ENCODE measurements at places on chromosomes 6 and 20.

GRCh38 chr6:27791182-27791943 lies 120.8 kb downstream of the OR2B2 start:
- DNase-seq: peak; percentile 83

GRCh38 chr20:43681468-43681942 lies 14.6 kb downstream of the MYBL2 start:
- DNase-seq: no peak

DNA sequence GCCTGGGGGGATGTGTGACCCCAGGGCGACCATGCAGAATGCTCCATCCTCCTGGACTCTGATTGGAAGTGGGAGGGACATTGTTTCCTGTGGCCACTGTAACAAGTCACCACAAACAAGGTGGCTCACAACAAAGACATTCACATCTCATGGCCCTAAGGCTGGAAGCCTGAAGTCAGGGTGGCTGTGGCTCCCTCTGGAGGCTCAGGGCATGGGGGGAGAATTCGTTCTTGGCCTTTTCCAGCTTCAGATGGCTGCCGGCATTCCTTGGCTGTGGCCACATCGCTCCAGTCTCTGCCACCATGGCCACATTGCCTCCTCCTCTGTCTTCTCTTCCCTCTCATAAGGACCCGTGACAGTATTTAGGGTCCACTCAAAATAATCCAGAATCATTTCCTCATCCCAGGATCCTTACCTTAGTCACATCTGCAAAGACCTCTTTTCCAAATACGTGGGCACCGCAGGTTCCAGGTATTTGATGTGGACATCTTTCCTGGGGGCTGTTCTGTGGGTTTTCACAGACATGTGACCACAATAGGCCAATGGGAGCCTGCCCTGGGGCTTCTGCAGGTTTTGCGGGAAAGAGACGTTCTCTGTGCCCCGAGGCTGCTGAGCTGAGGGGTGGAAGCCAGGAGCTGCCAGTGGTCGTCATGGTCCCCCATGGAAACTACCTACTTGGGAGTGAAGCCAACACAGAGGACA lies 249.3 kb downstream of the PREX1 start:
- DNase-seq: no peak

DNA sequence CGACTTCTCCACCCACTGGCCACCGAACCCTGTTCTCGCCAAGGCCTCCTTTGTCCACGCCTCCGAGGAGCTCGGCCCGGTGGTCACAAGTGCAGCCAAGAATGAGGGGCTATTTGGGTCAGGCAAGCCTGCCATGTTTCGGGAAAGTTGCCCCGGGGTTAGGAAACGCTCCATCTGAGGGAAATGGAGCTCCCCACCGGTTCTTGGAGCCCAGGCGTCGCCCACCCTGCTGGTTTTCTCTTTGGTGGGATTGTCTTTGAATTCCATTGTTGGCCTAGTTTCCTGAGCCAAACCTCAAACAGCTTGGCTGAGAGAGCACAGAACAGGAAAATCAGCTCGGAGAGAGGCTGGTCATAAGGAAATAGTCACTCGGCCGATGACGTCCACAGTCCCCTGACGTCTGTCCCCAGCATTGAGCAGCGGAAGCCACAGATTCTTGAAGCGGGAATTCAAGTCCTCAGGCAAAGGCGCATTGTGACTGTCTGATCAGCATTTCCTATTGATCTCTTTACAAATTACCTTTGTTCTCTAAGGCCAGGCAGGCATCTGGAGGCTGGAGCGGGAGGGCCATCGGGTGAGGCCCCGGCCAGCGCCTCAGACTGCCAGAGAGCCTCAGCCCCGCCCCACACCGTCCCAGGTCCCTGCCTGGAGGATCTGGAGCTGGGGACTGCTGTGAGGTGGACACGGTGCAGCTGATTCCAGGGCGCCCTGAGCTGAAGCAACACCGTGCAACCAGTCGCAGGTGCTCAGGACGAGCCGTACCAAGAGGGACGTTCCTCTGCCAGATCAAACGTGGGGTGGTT lies 138.6 kb downstream of the DLL1 start:
- DNase-seq: no peak

- no peak for DNase-seq
Observed at GRCh38 chr20:32441638-32442037, 83.5 kb downstream of the ASXL1 start.

DNA sequence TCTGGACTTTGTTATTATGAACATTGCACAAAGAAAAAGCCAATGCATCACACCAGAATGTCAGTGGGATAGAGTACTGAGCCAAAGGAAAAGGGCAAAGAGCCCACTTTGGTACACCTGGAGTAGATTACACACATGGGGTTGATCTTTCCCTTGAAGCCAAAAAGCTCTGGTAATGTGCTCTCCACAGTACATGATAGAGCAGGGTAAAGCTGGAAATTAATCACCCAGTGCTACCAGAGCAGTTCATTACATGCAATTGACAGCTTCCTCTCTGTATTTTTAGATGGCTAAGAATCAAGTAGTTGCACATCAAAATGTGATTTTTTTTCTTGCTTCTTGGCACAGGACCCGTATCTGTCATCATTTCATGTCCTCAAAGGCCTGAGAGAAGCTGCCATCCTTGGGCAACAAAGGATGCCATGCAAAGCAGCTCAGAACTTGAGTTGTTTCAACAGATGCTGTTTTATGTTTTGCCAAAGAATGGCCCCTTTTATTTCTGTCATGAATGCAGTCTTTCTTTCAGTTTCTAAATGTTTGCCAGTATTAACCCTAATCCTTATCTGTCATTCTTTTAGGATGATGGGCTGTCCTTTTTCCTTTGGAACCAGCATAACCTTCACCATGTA lies 88.1 kb downstream of the HDGFL1 start:
- peak; percentile 21 for DNase-seq

- DNase-seq: no peak
Observed at GRCh38 chr20:53409447-53409717, 184.3 kb downstream of the ZNF217 start.

GRCh38 chr6:118263921-118264486 lies 284.1 kb upstream of the PLN start:
- DNase-seq: peak; percentile 58

DNA sequence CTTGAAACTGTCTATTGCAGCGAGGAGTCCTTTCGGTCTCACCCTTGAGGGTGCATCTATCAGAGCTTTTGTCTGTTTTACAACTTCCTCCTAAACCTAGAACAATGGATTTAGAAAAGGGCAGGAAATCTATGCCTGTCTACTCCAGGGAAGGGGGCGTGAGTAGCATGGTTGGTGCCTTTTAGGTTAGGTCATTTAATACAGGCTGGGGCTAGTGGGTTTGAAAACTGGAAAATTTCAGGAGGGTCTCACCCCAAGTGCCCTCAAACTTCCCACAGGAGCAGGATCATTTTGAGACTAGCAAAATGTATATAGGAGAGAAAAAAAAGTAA lies 33.5 kb upstream of the BMP6 start:
- DNase-seq: no peak

DNA sequence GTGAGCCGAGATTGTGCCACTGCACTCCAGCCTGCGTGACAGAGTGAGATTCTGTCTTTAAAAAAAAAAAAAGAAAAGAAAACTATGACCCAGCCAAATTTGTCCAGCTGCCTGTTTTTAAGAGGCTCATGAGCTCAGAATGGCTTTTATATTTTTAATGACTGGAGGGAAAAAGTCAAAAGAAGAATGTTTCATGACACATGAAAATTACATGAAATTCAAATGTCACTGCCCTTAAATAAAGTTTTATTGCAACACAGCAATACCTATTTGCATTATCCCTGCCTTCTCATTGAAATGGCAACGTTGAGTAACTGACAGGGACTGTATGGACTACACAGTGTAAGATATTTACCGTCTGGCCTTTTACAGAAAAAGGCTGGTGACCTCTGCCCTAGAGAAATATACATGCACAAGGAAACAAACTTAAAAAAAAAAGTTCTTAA lies 11.4 kb downstream of the SENP6 start:
- DNase-seq: no peak

GRCh38 chr6:39952167-39952566 lies 17.9 kb upstream of the MOCS1 start:
- DNase-seq: no peak

GRCh38 chr6:120826253-120826652 lies 508.0 kb downstream of the TBC1D32 start:
- peak; percentile 61 for DNase-seq

DNA sequence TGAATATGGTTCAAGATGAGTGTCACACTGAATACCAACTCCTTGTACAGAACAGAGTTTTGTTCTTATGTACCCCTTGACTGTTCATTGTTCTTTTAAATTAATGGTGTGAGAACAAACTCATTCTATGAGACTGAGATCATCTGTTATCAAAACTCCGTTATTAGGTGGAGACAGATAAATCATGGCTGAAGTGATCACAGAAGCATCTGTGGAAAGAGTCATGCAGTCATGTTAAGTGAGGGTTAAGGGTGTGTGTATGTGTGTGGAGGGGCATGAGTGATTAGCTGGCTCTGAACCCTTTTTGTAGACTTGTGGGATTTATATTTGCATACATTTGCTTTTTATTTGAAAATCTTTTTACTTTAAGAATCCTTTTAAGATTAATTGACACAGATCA lies 24.7 kb downstream of the ADGRG6 start:
- no peak for DNase-seq

GRCh38 chr6:53728570-53729194 lies 63.1 kb upstream of the KLHL31 start:
- DNase-seq: peak; percentile 58

DNA sequence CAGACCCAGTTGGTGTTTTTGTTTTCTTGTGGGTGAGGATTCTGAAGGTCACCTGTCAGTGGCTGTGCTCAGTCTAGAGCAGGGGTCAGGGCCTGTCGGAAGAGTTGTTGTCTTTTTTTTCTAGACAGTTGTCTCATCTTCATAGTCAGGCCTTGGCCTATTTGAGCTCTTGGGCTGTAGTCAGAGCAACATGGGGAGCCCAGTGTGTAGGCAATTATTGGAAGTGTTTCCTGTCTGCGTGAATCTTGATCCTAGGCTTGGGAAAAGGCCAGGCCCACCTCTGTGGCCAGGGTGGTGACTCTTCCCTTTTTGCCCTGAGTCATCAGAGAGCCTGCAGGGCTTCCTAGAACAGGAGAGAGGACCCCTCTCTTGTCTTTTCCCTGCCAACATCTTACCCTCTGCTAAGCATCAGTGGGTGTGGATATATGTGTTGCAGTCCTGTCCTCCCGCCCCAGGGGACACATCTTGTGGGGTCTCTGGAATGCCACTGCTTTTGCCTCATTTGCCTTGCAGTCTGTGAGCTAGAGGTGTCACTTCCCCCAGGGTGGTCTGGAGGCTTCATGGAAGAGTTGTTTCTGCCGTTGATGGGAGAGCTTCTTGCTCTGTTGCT lies 11.4 kb downstream of the TJAP1 start:
- no peak for DNase-seq

DNA sequence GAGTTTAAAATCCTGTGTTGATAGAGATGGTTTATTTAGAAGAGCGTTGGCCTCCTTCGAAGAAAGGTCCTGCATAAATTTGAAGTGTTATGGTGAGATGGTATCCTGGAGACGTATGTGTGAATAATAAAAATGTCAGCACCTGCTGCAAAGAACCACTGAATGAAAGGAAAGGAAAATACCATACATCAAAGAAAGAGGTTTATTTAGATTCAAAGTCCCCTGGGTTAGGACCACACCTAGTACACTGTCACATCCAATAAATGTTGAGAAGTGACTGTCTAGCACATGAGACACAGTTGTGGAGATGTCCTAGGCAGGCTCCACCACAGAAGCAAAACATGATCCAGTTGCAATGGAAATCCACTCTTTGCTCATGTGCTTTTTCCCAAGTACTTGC lies 214.7 kb downstream of the PAX1 start:
- no peak for DNase-seq

- no peak for DNase-seq
Observed at GRCh38 chr20:63589261-63590217, 15.5 kb upstream of the HELZ2 start.

DNA sequence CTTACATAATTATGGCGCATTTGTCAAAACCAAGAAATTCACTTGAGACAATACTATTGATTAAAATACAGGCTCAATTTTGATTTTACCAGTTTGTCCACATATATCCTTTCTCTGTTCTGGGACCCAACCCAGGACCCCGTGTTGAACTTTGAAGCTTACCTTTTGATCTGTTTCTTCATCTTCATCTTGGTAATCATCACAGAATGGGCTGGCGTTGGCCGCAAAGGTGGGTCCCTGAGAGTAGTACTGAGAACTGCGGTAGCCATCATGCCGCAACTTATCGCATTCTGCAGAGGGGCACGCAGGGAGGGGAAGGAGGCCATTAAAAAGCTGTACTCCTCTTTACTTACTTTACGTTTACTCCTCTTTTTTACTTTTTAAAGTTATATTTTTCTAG lies 26.1 kb downstream of the NHSL1 start:
- no peak for DNase-seq

GRCh38 chr20:33010674-33011449 lies 3.4 kb downstream of the BPIFB2 start:
- DNase-seq: no peak

DNA sequence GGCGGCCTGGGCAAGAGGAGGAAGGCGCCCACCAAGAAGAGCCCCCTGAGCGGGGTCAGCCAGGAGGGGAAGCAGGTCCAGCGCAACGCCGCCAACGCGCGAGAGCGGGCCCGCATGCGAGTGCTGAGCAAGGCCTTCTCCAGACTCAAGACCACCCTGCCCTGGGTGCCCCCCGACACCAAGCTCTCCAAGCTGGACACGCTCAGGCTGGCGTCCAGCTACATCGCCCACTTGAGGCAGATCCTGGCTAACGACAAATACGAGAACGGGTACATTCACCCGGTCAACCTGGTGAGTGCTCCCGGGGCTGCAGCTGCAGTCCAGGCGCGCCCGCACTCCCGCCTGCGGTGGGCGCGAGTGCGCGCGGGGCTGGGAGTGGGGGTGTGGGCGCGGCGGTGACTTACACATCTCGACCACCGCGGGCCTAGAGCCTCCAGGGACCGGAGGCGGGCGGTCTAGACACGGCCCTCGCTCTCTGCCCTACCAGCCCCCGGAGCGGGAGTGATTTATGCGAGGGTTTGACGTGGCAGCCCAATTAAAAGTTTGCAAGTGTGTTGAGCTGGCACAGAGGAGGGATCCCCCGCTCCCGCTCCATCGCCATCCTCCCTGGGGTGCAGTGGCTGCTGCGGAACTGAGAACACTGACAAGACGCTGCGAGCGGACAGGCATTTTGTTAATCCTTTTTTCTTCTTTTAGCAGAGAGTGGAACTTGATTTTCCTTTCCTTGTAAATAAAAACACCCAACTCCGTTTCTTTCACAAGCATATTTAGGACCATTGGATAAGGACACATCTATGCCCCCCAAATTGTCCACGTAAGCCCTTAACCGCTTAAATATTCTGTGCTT lies 867 bp downstream of the TCF21 start:
- DNase-seq: peak; percentile 38

- DNase-seq: no peak
Observed at GRCh38 chr6:131929264-131929663, 21.9 kb downstream of the CCN2 start.

DNA sequence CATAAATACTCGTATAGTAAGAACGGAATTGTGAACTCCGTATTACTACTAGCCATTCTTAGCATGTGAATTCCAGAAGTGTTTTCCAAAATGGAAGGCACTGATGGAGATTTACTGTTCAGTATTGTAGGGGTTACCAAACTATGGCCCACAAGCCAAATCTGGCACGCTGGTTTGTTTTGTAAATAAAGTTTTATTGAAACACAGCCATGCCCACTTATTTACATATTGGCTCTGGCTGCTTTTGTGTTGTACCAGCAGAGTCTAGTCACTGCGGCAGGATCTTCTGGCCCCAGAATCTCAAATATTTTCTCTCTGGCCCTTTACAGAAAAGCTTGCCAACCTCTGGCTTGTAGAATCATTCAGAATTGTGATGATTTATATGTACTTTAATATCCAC lies 44.3 kb upstream of the PRELID3B start:
- no peak for DNase-seq

- peak; percentile 53 for DNase-seq
Observed at GRCh38 chr6:42177514-42178364, 4.6 kb downstream of the GUCA1A start.

- no peak for DNase-seq
Observed at GRCh38 chr6:129523816-129524215, 186.2 kb downstream of the ARHGAP18 start.
